ENCODE measurements at places on chromosomes 13 and 19.

DNA sequence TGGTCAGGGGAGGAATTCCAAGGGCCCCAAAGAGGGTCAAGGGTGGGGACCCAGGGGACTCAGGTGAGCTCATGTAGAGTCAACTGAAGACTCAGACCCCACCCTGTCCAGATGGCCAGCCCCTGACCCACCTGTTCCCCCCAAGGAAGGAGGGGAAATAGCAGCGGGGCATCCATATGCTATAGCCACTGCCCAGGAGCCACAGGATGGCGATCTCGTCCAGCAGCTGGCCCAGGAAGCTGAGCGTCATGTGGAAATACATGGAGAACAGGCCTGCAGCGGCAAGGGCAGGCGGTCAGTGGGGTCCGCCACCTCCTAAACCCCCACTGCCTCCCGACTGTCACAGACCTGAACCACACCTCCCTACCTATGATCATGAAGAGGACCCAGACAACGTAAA, 21.4 kb downstream of the ACER1 start:
- H3K36me3 ChIP-seq = no peaks in the 10 kb centered on the region
- no peak for DNase-seq
- no peaks in the 10 kb centered on the region for H3K27me3 ChIP-seq
- no peak overlapping the region for H3K4me3 ChIP-seq
- H3K4me1 ChIP-seq = no peaks in the 10 kb centered on the region

DNA sequence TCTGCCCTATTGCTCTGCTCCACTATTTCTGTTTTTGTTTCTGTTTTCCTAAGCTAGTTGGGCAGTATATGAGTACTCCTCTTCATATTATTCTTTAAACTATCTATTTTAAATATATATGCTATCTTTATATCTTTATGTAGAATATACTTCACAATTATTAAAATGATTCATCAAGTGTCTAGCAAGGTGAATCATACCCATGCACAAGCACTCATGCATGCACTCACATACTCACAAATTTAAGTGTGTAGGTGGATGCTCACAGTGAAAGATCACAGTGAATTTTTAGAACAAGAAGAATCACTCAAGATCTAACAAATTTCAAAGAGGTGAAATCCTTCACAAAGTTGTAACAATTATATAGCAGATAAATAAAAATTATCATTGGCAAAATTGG, 435.6 kb upstream of the SLITRK5 start:
- no peak overlapping the region for H3K27ac ChIP-seq
- H3K36me3 ChIP-seq = peaks cover 2% of the 10 kb centered on the region
- H3K4me3 ChIP-seq = no peak overlapping the region
- no peak for DNase-seq
- H3K4me1 ChIP-seq = no peaks in the 10 kb centered on the region

- H3K4me3 ChIP-seq = no peak overlapping the region
- peak; percentile 7 for DNase-seq
- H3K4me1 ChIP-seq = no peaks in the 10 kb centered on the region
- no peaks in the 10 kb centered on the region for H3K27me3 ChIP-seq
- no peak overlapping the region for H3K27ac ChIP-seq
- H3K36me3 ChIP-seq = no peaks in the 10 kb centered on the region
These were observed 66.9 kb downstream of the NHLRC3 start for GRCh38 chr13:39105110-39105509.

DNA sequence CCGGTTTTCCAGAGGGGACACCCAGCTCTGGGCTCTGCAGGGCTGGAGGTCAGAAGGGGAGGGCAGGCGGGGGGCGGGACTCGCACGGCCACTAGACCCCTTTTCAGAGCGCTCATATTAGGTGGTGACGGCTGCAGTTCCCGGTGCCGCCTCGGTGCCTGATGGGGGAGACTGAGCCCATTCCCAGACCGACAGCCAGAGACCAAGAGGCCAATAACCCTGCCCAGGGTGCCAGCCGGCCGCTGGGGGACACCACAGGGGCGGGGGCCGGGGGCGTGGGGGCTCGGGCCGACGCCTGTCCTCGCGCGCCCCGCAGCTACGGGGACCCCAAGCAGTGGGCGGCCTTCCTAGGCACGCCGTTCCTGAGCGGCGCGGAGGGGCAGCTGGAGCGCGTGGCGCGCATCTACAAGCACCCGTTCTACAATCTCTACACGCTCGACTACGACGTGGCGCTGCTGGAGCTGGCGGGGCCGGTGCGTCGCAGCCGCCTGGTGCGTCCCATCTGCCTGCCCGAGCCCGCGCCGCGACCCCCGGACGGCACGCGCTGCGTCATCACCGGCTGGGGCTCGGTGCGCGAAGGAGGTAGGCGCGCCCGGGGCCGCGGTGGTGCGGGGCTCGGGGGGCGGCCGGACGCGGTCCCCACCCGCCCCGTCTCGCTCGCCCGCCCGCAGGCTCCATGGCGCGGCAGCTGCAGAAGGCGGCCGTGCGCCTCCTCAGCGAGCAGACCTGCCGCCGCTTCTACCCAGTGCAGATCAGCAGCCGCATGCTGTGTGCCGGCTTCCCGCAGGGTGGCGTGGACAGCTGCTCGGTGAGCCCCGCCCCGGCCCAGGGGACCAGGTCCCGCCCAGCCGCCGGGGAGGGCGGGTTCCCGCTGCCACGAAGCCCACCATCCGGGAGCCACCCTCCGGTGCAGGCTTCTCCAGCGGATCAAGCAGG, 2.4 kb downstream of the TIMM13 start:
- no peaks in the 10 kb centered on the region for H3K27me3 ChIP-seq
- no peak overlapping the region for H3K27ac ChIP-seq
- peaks cover 14% of the 10 kb centered on the region for H3K4me1 ChIP-seq
- no peak overlapping the region for H3K4me3 ChIP-seq
- H3K36me3 ChIP-seq = no peaks in the 10 kb centered on the region

DNA sequence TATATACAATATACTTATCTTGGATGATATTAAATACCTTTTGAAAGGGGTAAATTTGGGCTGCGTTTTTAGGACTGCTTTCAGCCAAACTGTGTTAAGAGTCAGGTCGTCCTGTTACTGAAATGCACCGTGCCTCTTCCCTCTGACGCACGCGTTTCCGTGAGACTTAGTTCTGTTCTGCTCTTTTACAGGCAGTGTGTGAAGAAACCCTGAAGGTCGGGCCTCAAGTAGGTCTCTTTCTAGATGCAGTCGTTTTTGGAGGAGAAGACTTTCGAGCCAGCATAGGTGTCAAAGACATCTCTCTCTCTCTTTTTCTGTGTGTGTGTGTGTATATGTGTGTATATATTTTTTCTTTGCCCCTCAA, 107.0 kb downstream of the ZIC5 start:
- no peaks in the 10 kb centered on the region for H3K36me3 ChIP-seq
- H3K27me3 ChIP-seq = no peaks in the 10 kb centered on the region
- H3K27ac ChIP-seq = peak overlapping the region; percentile 15
- DNase-seq = no peak
- no peak overlapping the region for H3K4me3 ChIP-seq

- H3K4me1 ChIP-seq = peaks cover 23% of the 10 kb centered on the region
- H3K27ac ChIP-seq = peak overlapping the region; percentile 54
- no peak for DNase-seq
- H3K27me3 ChIP-seq = no peaks in the 10 kb centered on the region
- no peaks in the 10 kb centered on the region for H3K36me3 ChIP-seq
These were observed 10.3 kb upstream of the GARRE1 start for GRCh38 chr19:34243876-34244578.

DNA sequence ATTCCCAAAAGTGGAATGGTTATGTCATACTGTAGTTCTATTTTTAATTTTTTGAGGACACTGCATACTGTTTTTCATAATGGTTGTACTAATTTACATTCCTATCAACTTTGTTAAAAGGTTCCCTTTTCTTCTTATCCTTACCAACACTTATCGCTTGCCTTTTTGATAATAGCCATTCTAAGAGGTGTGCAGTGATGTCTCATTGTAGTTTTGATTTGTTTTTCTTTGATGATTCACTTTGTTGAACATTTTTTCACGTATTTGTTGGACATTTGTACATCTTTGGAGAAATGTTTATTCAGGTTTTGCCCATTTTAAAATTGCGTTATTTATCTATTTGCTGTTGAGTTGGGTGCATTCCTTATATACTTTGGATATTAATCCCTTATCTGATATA, 188.8 kb upstream of the SPRY2 start:
- DNase-seq = no peak
- no peak overlapping the region for H3K4me3 ChIP-seq
- no peaks in the 10 kb centered on the region for H3K27me3 ChIP-seq
- H3K4me1 ChIP-seq = no peaks in the 10 kb centered on the region

DNA sequence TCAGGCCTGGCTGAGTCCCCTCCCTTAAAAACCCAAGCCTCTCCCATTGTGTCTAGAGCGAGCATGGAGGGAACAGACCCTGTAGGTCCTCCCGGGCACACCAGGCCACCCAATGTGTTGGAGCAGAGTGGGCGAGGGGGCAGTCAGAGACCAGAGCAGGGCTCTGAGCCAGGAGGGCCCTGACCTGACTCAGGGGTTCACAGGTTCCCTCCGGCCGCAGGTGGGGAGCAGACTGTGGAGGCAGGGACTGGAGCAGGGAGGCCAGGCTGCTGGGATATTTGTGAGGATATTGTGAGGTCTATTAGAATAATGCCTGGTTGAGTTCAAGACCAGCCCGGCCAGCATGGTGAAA, 1.6 kb upstream of the TYROBP start:
- H3K4me1 ChIP-seq = peaks cover 11% of the 10 kb centered on the region
- peak; percentile 29 for DNase-seq
- no peak overlapping the region for H3K4me3 ChIP-seq
- no peaks in the 10 kb centered on the region for H3K36me3 ChIP-seq

- no peak overlapping the region for H3K27ac ChIP-seq
- H3K4me1 ChIP-seq = peaks cover 4% of the 10 kb centered on the region
- H3K36me3 ChIP-seq = no peaks in the 10 kb centered on the region
- no peaks in the 10 kb centered on the region for H3K27me3 ChIP-seq
- H3K4me3 ChIP-seq = no peak overlapping the region
These were observed 4.8 kb upstream of the CTXN1 start for GRCh38 chr19:7930765-7931164.

DNA sequence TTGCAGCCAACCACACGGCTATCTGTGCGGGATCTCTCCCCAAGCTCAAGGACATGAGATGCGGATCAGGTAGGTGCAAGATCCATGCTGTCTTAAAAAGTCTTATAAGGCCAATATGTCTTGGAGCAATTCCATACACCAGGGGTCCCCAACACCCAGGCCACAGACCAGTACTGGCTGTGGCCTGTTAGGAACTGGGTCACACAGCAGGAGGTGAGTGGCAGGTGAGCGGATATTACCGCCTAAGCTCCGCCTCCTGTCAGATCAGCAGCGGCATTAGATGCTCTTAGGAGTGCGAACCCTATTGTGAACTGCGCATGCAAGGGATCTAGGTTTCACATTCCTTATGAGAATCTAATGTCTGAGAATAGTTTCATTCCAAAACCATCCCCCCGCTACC, 68.8 kb upstream of the ZNF599 start:
- no peaks in the 10 kb centered on the region for H3K4me1 ChIP-seq
- no peak overlapping the region for H3K27ac ChIP-seq
- no peak overlapping the region for H3K4me3 ChIP-seq
- H3K27me3 ChIP-seq = no peaks in the 10 kb centered on the region
- no peaks in the 10 kb centered on the region for H3K36me3 ChIP-seq
- no peak for DNase-seq

- H3K4me1 ChIP-seq = no peaks in the 10 kb centered on the region
- no peak overlapping the region for H3K27ac ChIP-seq
- no peaks in the 10 kb centered on the region for H3K36me3 ChIP-seq
- no peak overlapping the region for H3K4me3 ChIP-seq
These were observed 11.4 kb upstream of the USP12 start for GRCh38 chr13:27182844-27183497.

GRCh38 chr19:47377208-47377701, 28.1 kb downstream of the DHX34 start:
- no peaks in the 10 kb centered on the region for H3K27me3 ChIP-seq
- no peak overlapping the region for H3K4me3 ChIP-seq
- peaks cover 10% of the 10 kb centered on the region for H3K36me3 ChIP-seq
- DNase-seq = peak; percentile 33
- no peaks in the 10 kb centered on the region for H3K4me1 ChIP-seq

DNA sequence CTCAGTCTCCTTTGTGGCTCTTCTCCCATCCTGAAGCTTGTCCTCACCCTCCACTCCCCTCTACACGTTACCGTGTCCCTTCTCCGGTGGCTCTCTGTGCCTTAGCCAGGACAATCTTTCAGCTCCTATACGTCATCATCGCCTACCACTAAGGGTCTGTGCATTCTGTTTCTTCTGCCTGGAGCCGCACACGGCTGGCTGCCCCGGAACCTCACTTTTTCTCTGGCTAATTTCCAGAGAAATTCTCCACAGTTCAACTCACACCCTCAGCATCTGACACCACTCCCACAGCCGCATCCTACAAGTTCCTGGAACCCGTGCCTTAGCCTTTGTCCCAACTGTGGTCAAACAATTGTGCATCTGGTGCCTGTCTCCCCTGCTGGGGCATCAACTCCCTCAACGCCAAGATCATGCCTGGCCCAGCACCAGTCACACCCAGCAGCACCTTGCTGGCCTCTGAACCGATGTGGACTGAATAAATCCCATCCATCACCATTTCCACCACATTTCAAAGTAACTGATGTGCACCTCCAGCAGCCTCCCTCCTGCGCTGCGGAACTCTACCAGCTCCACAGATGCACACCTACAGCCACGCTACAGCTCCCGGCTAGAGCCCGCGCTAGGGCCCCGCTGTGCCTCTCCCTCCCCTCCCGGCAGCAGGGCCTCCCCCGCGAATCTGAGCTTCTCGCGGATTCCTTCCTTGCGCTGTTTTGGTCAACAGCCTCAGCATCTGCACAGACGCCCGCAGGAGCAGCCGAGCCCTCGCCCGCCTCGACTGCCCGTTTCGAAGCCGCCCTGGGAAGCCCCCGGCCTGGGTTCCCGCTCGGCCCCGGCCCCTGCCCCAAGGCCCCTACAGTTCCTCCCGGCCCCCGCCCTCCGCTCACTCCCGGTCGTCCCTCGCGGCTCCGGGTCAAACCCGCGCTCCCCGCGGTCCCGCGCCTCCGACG, 689 bp downstream of the DCUN1D2 start:
- peaks cover 65% of the 10 kb centered on the region for H3K4me1 ChIP-seq
- 0 out of 2 replicates have a peak, but pooled peaks cover 6% of the 10 kb centered on the region for H3K36me3 ChIP-seq
- DNase-seq = peak; percentile 79
- no peaks in the 10 kb centered on the region for H3K27me3 ChIP-seq

DNA sequence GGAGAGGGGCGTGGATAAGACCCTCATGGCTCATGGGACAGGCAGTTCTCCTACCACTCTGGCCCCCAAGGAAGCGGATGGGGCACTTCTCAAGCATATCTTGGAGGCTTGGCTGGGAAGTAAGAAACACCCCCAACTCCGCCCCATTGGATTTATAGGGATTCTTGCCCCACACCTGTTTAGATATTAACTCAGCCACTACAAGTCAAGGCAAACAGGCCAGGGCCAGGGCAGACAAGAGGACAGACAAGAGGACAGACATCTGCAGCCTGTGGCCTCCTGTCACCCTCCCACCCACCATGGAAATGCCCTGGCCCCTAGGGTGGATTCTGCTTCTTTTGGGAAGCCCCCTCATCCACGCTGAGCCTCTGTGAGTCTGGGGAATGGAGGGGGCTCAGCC, 24.1 kb downstream of the RDH8 start:
- no peak for DNase-seq
- no peak overlapping the region for H3K27ac ChIP-seq
- H3K27me3 ChIP-seq = no peaks in the 10 kb centered on the region

GRCh38 chr13:23554000-23554399, 16.2 kb upstream of the TNFRSF19 start:
- no peaks in the 10 kb centered on the region for H3K27me3 ChIP-seq
- no peak overlapping the region for H3K4me3 ChIP-seq
- DNase-seq = no peak
- no peaks in the 10 kb centered on the region for H3K36me3 ChIP-seq
- H3K27ac ChIP-seq = no peak overlapping the region
- H3K4me1 ChIP-seq = no peaks in the 10 kb centered on the region

Data from Karpas-422 (cell line).